ENCODE measurements at places on chromosomes 5 and 9.

- peak; percentile 43 for DNase-seq
Observed at GRCh38 chr9:69122082-69122548, 52.0 kb upstream of the TJP2 start.

GRCh38 chr9:69585571-69585970 is 86.6 kb downstream of the APBA1 start:
- no peak for DNase-seq

DNA sequence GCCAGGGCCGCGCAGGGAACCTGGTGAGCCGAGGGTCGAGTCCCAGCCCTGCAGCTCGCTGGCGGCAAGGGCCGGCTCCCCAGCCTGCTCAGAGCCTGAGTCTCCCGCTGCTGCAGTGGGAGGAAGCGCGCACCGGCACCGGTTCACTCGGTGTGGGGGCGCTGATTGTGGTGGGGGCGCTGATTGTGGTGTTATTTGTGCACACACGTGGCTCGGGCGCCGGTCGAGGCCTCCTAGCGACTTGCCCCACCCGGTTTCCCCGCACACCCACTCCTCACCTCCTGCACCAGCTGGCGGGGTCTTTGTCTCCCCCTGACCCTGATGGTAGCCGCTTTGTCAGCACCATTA is 266.7 kb downstream of the NSG2 start:
- DNase-seq, result no peak

GRCh38 chr9:111992523-111992922 is 95.9 kb downstream of the UGCG start:
- peak; percentile 21 for DNase-seq

- DNase-seq, result no peak
Observed at GRCh38 chr5:149110406-149110805, 30.9 kb upstream of the ABLIM3 start.

GRCh38 chr9:103789686-103790085 is 304.4 kb upstream of the SMC2 start:
- DNase-seq, result no peak
